ENCODE measurements at places on chromosomes 12 and 14.

DNA sequence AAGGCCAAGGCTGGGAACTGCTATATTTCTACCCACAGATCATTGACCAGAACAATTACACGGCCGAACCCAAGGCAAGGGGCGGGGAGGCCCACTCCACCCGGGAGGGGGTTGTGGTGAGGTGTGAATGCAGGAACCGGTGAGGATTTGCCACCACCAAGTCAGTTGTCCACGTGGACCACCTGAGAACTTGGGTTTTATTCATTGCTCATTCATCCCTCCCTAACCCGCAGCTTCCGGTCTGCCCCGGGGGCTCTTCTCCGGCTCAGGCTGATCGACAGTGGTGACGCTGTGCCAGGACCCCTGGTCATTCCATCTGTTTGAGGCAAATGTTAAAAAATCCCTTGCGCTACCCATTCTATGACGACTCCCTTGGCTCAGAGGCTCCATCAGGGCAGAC, 127.7 kb upstream of the RTL1 start:
- no peaks in the 10 kb centered on the region for H3K4me1 ChIP-seq
- H3K27ac ChIP-seq, result no peak overlapping the region
- no peaks in the 10 kb centered on the region for H3K36me3 ChIP-seq
- no peak overlapping the region for H3K4me3 ChIP-seq
- no peaks in the 10 kb centered on the region for H3K27me3 ChIP-seq
- no peak for DNase-seq

DNA sequence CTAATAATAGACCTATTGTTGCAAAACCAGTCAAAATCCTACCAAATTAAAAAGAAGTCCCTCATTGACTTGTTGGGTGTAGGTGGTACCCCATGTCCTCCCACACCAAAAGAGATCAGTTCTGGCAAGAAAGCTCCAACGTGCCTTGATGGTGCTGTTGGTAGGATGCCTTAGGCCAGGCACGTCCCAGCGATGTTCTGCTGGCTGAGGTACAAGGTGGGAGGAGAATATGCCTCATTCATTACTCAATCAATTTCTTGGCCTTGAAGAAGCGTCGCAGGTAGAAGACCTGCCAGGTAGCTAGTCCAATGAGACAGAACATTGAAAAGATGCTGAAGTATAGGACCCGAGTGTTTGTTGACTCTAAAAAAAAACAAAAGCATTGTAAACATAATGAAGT, 7.8 kb upstream of the NEK9 start:
- peaks cover 32% of the 10 kb centered on the region for H3K36me3 ChIP-seq
- H3K4me1 ChIP-seq, result peaks cover 26% of the 10 kb centered on the region
- H3K27me3 ChIP-seq, result no peaks in the 10 kb centered on the region

DNA sequence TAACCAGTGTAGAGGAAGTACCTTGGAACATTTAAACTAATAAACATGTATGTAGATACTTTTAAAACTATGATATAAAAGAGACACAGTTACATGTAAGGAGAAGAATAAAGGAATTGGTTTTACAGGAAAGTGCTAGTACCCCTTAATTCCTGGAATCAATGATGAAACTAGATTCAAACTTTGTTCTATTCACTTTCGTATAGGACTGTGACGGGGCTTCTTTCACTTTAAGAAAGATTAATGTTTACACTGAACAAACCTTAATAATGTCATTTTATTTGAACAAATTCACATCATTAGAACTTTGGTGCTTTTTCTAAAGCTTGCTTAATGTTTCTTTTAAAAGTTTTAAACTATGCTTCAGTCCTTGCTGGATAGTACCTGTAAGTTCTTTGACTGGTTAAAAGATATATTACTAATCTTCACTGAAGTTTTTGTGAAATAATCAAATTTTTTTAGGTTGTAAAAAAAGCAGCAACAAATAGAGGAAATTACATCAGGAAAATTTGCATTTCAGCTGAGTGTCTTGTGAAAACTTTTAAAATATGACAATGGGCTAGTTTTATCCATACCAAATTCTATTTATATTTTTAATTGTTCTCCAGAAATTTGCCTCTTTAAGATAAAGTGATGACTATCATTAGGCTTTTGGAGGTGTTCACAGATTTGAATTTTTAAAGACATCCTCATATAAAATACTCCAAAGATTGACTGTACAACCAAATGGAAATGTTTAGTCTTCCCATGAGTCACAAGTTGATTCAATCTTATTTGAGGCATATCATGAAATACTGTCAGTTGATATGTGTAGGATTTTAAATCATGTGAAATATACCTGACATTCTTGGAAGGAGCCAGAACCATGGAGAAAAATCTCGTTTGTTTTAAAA, 36.2 kb downstream of the PAPOLA start:
- DNase-seq, result no peak
- H3K4me1 ChIP-seq, result peaks cover 23% of the 10 kb centered on the region
- H3K36me3 ChIP-seq, result peaks cover 26% of the 10 kb centered on the region
- no peak overlapping the region for H3K4me3 ChIP-seq
- no peaks in the 10 kb centered on the region for H3K27me3 ChIP-seq

DNA sequence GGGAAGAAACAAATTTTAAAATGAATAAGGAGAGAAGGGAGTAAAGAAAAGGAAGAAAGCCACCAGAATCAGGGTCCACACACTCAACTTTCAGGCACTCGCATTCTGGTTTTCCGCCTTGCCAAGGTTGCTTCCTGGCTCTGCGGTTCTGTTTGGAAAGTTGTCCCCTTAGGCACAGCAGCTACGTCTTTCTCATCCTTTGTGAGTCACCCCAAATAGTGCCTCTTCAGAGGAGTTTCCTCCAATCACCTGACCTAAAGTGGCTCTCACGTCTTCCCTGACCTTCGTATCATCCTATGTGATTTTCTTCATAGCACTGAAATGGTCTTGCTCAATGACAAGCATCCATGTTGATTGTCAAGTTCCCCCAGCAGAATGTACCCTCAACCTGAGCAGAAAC, 99.5 kb upstream of the TMCC3 start:
- H3K36me3 ChIP-seq, result no peaks in the 10 kb centered on the region
- H3K4me3 ChIP-seq, result no peak overlapping the region
- DNase-seq, result no peak

GRCh38 chr14:78848234-78848820, 678.2 kb downstream of the NRXN3 start:
- no peak overlapping the region for H3K4me3 ChIP-seq
- peaks cover 2% of the 10 kb centered on the region for H3K27me3 ChIP-seq
- DNase-seq, result peak; percentile 6
- H3K27ac ChIP-seq, result no peak overlapping the region

- peak; percentile 56 for DNase-seq
- no peaks in the 10 kb centered on the region for H3K4me1 ChIP-seq
- no peaks in the 10 kb centered on the region for H3K36me3 ChIP-seq
- H3K27ac ChIP-seq, result no peak overlapping the region
- no peaks in the 10 kb centered on the region for H3K27me3 ChIP-seq
Observed at GRCh38 chr12:31118347-31119191, 44.9 kb downstream of the DDX11 start.

- H3K4me3 ChIP-seq, result no peak overlapping the region
- H3K27me3 ChIP-seq, result no peaks in the 10 kb centered on the region
- no peaks in the 10 kb centered on the region for H3K36me3 ChIP-seq
- DNase-seq, result no peak
- no peak overlapping the region for H3K27ac ChIP-seq
- H3K4me1 ChIP-seq, result no peaks in the 10 kb centered on the region
Observed at GRCh38 chr12:88503281-88503703, 77.0 kb downstream of the KITLG start.

GRCh38 chr12:99911967-99912366, 72.8 kb downstream of the ANKS1B start:
- no peak overlapping the region for H3K4me3 ChIP-seq
- no peaks in the 10 kb centered on the region for H3K4me1 ChIP-seq
- no peaks in the 10 kb centered on the region for H3K36me3 ChIP-seq

DNA sequence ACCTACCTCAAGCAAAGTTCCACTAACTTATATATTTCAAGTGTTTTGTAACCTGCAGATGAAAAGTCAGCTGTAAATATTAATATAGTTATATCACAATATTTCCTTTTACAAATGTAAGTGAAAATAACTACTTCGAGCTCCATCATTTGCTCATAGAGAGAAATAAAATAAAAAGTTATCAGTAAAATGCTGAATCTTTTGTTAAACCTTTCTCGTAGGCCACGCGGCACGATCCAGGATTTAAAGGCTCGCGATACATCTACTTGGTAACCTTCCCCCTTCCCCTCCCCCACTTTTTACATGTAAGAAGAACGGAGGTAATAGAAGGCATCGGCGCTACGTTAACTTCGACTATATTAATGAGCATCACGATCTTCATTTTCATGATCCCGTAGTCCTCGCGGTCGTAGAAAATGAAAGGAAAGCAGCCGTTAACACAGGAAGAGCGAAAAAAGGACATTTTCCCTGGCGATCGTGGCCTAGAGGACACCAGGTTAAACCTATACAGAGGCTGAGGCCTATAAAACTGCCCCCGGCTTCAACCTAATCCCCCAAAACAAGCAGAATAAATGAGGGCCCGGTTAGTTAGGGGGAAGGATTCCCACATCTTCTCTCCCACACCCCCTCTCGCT, 508 bp downstream of the HNRNPC start:
- DNase-seq, result peak; percentile 60
- peak overlapping the region; percentile 100 for H3K27ac ChIP-seq
- H3K4me1 ChIP-seq, result peaks cover 31% of the 10 kb centered on the region
- H3K27me3 ChIP-seq, result no peaks in the 10 kb centered on the region
- peaks cover 54% of the 10 kb centered on the region for H3K36me3 ChIP-seq

DNA sequence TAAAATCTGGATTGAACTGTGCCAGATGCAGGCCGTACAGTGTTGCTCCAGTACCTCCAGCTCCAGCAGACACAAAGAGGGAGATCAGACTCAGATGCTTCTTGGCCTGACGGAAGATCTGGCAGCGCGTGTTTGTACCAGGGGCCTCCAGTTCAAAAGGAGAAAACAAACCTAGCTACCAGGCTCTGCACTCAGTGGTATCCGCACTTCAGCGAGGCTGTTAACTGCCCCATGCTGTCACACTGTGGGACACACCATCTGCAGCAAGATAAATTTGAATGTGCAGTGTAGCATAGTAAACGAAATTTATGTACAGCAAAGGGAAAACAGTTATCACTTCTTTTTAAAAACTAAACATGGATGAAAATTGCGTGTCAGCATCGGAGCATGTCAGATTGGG, 5.1 kb downstream of the DYNC1H1 start:
- H3K27me3 ChIP-seq, result no peaks in the 10 kb centered on the region
- H3K4me3 ChIP-seq, result no peak overlapping the region
- H3K4me1 ChIP-seq, result peaks cover 48% of the 10 kb centered on the region
- H3K36me3 ChIP-seq, result peaks cover 24% of the 10 kb centered on the region
- H3K27ac ChIP-seq, result peak overlapping the region; percentile 57
- no peak for DNase-seq

GRCh38 chr12:99809909-99810308, 162.4 kb downstream of the GARIN6 start:
- no peak overlapping the region for H3K27ac ChIP-seq
- H3K4me3 ChIP-seq, result no peak overlapping the region
- H3K4me1 ChIP-seq, result no peaks in the 10 kb centered on the region
- H3K36me3 ChIP-seq, result no peaks in the 10 kb centered on the region
- no peak for DNase-seq

DNA sequence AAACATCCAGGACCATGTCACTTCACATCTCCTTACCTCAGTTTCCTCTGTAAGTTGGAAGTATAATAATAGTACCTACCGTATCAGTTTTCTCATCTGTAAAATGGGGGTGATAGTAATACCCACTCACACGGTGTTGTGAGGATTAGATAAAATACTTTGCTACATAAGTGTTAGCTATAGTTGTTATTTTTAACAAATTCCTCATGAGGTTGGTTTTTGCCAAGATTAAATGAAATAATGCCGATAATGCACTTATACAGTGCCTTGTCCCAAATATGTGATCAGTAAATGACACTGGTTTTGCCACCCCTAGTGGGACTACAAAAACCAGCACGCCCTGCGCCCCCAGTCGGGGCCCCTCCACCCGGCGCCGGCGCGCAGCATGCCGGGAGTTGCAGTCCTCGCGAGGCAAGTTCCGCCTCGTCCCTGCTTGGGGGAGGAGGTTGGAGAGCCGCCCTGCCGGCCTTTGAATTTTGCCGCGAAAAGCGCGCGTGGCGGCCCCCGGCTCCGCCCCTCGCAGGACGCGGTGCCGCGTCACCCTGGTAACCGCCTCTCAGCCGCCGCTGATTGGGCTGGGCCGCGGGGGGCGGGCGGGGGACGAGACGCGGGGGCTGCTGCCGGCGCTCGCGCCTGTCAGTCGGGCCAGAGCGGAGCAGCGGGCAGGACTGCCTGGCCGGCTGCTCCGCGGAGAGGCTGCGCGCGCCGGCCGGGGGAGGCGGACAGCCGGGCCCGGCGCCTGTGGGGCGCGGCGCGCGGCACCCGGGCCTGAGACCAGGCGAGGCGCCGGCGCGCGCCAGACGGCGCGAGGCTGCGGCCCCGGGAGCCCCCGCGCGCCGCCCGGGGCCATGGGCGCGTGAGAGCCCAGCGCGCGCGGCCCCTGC, at the start of gene FAM222A:
Gene FAM222A (plus strand): TSS at position 639 of the 884 bp plus-strand sequence. CDS start 30,322 bp downstream, outside the sequence.
- peaks cover 27% of the 10 kb centered on the region for H3K27me3 ChIP-seq
- H3K4me3 ChIP-seq, result peak within 1 kb of the TSS; percentile 65
- H3K36me3 ChIP-seq, result no peaks in the 10 kb centered on the region
- DNase-seq, result peak; percentile 95

GRCh38 chr12:62799766-62800406, 135.1 kb downstream of the PPM1H start:
- no peak for DNase-seq
- H3K27ac ChIP-seq, result no peak overlapping the region
- H3K4me1 ChIP-seq, result no peaks in the 10 kb centered on the region
- H3K36me3 ChIP-seq, result no peaks in the 10 kb centered on the region
- peaks cover 3% of the 10 kb centered on the region for H3K27me3 ChIP-seq

DNA sequence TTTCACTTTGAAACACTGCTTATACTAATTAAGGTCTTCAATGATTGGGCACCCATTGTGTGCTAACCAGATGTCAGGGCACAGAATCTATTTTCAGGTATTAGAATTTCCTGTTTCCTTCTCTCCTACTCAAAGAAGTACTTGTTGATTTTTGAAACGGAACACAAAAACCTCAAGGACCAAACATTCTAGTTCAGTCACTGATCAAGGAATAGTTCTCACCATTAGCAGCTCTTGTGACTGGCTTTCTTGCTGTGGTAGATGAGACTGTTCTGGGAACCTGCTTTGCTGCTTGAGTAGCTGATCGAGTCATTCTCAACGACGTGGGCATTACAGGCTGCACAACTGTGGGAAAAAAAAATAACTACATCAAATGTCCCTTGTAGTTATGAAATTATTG, 11.0 kb downstream of the DLGAP5 start:
- no peak overlapping the region for H3K4me3 ChIP-seq
- no peaks in the 10 kb centered on the region for H3K4me1 ChIP-seq
- H3K27ac ChIP-seq, result no peak overlapping the region
- no peak for DNase-seq

- H3K4me3 ChIP-seq, result no peak overlapping the region
- no peaks in the 10 kb centered on the region for H3K4me1 ChIP-seq
- H3K27me3 ChIP-seq, result peaks cover 10% of the 10 kb centered on the region
- H3K27ac ChIP-seq, result no peak overlapping the region
- H3K36me3 ChIP-seq, result no peaks in the 10 kb centered on the region
Observed at GRCh38 chr14:94309721-94310120, 13.4 kb downstream of the SERPINA6 start.

- DNase-seq, result no peak
- no peaks in the 10 kb centered on the region for H3K4me1 ChIP-seq
- H3K36me3 ChIP-seq, result no peaks in the 10 kb centered on the region
- H3K27me3 ChIP-seq, result peaks cover 3% of the 10 kb centered on the region
- no peak overlapping the region for H3K27ac ChIP-seq
Observed at GRCh38 chr12:65510584-65511050, 232.1 kb downstream of the MSRB3 start.

Measured in activated CD8-positive, alpha-beta T cell treated with anti-CD3 and anti-CD28 coated beads for 36 hours (primary cell).